ENCODE measurements at places on chromosomes 3 and 15.

DNA sequence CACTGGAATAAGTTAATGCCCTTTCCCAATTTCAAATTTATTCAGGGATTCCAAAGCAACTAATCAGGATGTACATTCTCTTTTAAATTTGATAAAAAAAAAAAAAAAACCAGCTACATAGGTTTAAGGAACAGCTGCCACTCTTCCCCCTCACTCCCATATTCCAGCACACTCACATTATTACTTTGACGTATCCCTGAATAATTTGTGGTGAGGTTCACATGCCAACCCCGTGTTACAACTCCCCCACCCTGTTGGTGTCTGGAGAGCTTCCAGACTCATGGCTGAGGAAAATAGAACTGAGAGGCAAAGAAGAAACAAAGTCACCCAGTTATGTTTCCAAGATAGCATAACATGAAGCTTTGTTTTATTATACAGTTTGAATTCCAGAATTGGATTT lies 300.5 kb upstream of the MME start:
- DNase-seq = no peak

- DNase-seq = peak; percentile 52
Measured at GRCh38 chr15:28125673-28126651, 26.8 kb upstream of the OCA2 start.

GRCh38 chr3:53252096-53252946 lies 3.5 kb downstream of the TKT start:
- DNase-seq = no peak

DNA sequence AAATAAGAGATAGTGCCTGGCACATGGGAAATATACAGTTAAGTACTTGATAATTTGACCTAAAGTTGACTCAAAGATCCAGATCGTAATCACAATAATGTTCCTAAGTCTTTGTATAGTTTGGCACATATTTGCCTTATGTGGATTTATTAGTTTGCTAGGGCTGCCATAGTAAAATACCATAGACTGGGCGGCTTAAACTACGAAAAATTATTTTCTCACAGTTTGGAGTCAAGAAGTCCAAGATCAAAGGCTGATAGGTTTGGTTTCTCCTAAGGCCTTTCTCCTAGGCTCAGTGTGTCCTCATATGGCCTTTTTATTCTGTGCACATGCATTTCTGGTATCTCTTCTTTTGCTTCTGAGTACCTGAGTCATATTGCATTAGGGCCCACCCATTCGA lies 453.7 kb downstream of the NAALADL2 start:
- no peak for DNase-seq

DNA sequence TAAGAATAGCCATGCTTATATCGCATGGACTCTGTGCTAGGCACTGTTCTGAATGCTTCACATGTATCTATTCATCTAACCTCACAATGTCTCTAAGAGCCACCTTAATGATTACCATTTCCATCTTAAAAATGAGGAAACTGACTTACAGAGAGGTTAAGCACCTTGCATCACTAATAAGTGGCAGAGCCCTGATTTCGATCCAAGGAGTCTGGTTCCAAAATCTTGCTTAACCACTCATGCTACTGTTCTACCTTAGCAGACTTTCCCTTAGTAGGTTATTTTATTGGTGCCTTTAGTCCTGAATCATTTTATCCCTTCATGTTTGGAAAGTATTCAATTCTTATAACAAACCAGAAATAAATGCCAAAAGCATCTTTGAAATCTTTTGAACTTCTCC lies 89.2 kb upstream of the DCBLD2 start:
- no peak for DNase-seq

GRCh38 chr3:85355572-85355971 lies 396.8 kb downstream of the CADM2 start:
- no peak for DNase-seq

- no peak for DNase-seq
Measured at GRCh38 chr3:120503727-120504616, 53.2 kb upstream of the FSTL1 start.

- no peak for DNase-seq
Measured at GRCh38 chr3:168495270-168495669, 399.5 kb upstream of the GOLIM4 start.

DNA sequence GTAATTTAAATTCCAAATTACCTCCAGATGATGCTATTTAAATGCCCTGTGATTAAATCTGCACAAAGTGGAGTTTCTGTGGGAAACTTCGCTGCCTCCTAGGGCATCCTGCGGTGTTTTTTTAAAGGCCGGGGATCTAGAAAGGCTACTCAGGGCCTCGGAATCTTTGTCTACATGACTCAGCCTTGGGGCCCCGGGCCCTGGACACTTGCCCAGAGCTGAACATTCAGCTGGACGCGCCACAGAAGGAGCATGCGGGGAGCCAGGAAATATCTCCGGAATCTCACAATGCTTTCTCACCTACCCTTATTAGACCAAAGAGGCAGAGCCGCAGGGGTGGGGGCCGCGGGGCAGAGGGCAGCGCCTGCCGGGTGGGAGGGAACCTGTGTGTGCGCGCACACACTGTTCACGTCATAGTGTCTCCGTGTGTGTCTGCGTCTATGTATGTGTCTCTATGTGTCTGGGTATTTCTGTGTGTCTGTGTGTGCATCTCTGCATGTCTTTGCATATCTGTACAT lies 145.5 kb upstream of the TPM1 start:
- no peak for DNase-seq
